ENCODE measurements at places on chromosomes 5 and 9.
A peak's percentile ranks its signal among the peaks of the same experiment; 100 is the strongest.

GRCh38 chr5:5303242-5303641 lies 119.2 kb upstream of the ICE1 start:
- no peak for DNase-seq

DNA sequence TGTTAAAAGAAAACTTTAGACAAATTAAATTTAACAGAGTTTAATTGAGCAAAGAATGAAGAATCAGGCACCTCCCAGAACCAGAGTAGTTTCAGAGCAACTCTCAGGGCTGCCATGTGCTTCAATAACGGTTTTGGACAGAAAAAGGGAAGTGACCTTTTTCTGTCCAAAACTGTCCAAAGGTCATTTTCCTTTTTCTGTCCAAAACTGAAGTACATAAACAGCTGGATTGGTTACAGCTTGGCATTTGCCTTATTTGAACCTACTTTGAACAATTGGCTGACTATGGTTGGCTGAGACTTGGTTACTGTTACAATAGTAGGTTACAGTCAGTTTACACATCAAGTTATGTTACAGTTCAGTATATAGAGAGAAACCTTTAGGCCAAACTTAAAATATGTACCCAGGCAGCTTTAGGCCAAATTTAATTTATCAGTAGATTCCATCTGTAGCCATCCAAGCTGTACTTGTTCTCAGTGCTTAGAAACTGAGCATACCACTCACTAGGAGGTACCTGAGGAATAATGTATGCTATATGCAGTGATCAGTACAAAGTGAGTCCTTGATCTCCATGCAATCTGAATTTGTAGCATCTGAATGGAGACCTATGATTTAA lies 44.0 kb downstream of the C9orf85 start:
- no peak for DNase-seq

GRCh38 chr5:77454123-77454522 lies 38.0 kb downstream of the WDR41 start:
- no peak for DNase-seq

DNA sequence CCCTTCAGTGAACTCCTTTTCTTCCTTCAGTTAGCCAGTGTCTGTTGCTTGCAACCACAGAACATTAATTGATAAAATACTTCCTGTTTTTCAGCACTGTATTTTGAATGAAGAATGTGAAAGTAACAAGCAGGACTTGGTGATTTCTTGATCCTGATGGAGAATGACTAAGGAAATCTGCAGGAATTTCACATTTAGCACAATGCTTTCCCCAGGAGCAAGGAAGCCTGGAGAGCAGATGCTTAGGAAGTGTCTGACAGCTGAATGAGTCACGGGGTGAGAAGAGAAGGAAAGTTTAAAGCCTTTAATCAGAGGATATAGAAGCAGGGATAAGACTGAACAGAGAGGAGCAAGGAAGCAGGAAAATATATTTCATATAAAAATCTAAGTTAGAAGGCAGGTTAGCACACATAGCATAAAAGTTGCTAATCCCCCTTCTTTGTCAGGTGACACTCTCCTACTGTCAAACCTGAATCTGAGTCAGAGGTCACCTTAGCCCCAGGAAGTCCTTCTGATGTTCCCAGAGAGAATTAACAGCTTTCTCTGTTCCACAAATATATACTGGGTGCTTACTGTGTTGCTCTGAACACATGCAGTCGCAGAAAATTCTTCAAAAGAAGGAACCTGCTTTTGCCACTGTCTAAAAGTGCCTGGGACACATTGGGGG lies 59.7 kb downstream of the GNA14 start:
- no peak for DNase-seq

GRCh38 chr9:127776195-127776923 lies 2.1 kb downstream of the SH2D3C start:
- peak; percentile 44 for DNase-seq

GRCh38 chr9:131046093-131046380 lies 37.1 kb downstream of the LAMC3 start:
- no peak for DNase-seq

DNA sequence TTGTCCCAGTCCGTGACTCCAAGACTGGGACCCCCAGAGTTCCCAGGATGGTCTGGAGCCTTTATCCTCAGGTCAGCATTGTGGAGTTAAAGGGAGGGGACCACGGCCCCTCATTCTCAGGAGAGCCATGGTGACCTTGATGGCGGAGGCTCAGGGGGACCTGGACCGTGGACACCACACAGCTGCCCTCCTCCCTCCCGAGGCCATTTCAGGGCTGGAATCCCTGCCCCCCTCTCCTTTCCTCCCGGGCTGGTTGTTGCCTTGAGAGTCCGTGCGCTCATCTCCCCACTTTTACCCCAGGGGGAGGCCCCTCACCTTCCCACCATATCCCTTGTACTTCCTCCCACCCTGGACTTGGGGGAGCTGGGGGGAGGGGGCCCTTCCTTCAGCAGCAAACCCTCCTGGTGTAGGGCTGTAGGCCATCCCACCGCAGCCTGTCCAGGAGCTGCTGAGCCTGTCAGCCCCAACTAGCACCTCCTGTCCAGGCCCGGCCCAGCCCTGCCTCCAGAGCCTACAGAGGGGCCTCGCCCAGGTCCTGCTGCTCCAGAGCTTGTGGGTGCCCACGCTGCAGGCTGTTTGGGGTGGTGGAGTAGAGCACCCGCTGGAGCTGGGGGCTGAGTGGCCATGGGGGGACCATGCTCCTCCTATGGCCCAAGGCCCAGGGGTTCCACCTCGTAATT lies 14.3 kb upstream of the AJM1 start:
- no peak for DNase-seq

DNA sequence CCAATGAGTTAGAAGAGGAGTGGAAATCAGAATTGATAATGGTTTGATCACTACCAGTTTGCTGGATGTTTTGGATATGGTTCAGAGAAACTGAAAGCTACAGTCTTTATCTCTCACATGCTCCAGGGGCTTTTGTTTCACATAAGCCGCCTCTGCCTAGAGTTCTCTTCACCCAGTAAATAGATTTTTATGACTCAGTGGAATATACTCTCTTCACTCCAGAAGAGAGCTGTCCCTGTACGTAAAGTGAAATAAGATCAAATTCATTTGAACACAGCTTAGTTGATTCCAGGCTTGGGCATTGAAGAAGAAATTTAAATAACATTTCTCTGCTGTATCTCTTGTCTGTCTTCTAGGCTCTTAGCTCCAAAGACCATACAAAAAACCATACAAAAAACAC lies 184.9 kb downstream of the TRPM3 start:
- no peak for DNase-seq

DNA sequence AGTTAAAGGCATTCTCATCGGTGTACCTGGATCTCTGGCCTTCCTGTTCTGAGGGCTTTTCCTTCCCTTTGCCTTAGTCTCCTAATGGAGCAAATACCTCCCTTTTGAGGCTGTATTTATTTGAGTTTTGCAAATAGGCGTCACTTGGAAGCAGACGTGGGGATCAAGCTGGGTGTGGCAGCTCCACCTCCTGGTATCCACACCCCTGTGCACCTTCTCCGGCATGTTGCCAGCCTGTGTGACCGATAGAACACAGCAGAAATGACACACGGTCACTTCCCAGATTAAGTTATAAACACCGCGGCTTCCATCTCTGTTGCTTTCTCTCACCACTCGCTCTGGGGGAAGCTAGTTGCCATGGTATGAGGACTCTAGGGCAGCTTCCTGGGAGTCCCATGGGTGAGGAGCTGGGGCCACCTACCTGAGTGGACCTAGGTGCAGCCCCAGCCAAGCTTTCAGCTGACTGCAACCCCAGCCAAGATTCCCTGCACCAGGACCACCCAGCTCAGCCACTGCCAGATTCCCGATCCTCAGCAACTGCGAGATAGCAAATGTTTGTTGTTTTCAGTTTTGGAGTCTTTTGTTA lies 214.4 kb upstream of the MVB12B start:
- no peak for DNase-seq

GRCh38 chr9:121230256-121230655 lies 28.6 kb upstream of the RAB14 start:
- DNase-seq: no peak

DNA sequence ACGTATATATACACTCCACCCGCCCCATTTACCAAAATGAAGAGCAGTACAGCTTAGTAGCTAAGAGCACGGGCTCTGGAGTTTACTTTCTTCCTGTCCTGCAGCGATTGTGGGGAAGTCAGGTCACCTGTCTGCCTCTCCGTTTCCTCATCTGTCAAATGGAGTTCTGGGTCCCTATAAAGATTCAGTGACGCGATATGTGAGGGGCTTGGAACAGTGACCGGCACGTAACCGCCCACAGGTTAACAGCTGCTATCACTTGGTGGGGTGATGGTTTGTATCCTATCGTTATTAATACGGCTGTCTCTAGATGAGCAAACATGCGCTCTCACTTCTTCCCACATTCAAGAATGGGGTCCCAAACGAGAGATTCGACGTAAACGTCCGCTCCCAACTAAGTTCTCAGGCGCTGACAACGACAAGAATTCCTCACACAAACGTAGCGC lies 426 bp downstream of the FAM114A2 start:
- DNase-seq: no peak

- no peak for DNase-seq
Measured at GRCh38 chr5:132190161-132190817, 37.4 kb downstream of the P4HA2 start.

GRCh38 chr9:136316896-136317676 lies 10.3 kb upstream of the GPSM1 start:
- DNase-seq: no peak

DNA sequence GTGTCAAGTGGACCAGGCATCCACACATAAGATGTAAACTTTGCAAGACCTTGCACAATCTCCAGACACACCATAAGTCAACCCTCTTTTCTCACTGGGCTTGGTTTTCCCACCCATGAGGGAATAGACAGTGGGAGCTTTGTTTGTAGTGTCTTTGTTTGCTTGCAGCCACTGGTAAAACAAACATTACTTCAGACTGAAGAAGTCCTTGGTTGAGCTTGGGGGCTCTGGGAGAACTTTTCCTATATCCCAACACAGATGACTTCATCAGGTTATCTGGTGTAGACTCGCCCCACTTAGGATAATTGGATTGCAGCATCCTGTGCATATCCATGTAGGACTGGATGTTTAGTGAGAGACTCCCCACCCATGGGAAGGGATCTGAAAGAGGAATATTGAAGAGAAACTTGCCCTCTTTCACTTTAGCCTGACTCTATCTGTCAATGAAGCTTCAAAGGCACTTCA lies 11.5 kb upstream of the ADGRV1 start:
- no peak for DNase-seq

GRCh38 chr5:178588769-178589168 lies 1.4 kb downstream of the COL23A1 start:
- DNase-seq: no peak

DNA sequence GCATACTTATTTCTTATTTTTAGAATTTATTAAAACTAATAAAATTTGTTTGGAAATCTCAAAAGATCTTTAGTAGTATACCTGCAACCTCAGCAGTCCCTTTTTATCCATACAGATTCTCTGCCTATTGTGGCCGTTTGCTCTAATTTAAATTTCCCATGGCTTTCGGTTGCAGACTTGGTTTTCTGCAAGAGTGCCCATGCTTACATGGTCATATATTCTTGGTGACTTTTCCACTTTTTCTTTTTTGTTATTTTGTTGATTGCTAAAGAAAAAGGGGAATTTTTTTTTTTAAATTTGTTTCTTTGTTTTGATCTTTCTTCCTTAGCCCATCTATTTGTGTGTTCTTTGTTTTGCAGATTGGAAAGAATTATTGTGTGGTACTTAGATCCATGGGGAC lies 20.6 kb downstream of the ZCCHC7 start:
- no peak for DNase-seq

- no peak for DNase-seq
Measured at GRCh38 chr9:8717146-8717545, 917.6 kb upstream of the DMAC1 start.

- no peak for DNase-seq
Measured at GRCh38 chr9:125929846-125930245, 182.7 kb downstream of the PBX3 start.

DNA sequence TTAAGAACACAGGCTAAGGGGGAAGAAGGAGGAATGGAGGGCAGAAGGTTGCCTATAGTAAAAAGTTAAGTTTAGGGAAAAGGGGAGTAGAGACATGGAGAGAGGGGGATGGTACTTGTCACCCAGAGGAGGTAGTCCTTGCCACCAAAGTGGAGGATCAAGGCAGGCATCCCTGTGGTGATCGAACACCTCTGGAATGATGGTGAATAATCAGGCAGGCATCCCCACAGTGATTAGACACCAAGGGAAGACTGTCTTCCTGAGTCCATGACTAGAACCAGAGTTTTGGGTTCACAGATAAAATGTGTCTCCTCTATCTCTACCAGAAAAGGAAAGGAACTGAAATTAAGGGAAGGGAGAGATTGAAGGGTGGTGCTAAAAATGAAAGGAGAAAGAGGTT lies 19.2 kb upstream of the HMGCS1 start:
- no peak for DNase-seq

DNA sequence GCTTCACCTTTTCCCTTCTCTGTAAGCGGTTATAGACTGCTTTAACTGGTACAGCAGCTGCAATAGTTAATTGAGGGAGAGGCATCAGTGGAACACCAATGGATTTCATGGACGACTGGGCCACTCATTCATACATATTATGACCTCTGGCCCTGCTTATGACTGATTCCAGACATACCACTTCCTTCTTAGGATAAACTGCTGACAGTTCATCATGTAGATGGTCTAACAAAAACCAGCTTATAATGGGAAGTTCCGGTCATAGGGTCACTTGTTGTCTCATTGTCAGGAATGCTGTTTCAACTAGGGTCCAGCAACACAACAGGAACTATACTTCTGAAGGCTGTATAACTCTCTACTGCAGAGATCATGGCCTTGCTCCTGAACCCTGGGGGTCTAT lies 265.2 kb upstream of the RASA1 start:
- no peak for DNase-seq

DNA sequence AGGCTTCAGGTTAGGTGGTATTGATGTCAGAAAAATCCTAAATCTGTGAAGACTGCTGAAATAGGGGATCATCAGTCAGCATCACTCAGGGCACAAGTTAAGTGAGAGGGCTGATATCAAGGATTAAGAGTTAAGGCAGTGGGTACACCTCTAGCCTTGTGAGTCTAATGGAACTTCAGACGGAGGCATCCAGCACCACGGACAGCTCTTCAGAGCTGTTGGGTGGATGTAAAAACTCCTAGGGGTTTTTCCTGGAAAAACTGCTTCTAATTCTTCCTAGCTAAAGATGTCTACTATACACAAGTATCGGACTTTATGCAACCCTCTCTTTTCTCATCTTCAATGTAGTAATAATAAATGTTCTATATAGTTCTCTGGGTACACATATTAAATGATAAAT lies 165.9 kb downstream of the SH3GL2 start:
- DNase-seq: no peak

DNA sequence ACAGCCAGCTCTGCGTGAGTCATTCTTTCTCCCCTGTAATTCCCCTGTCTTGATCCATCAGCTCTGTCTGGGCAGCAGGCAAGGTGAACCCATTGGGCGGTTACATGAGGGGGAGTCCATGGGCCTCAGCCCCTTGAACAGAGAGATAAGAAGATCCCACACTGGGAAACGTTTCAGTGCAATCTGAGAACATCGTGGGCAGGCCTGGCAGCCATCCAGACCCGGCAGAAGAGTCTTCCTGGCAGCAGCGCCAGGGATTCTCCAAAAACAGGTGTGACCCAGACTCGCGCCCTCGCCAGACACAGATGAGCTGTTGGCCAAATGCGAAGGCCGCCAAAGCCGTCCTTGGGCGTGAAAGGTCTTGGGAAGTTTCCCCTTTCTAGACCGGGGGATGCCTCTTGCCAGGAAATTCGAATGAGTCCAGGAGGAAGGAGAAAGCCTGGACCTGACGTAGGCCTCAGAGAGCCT lies 6.4 kb upstream of the SLC12A7 start:
- DNase-seq: no peak
